Activated T-helper 2 cell treated with anti-CD3 and anti-CD28 coated beads, Interferon-gamma antibody, Interleukin-2, Interleukin-4, amounts not matched to agents 10 μg/mL and 5 μg/mL and 100 μg/mL, durations not matched to agents 14 hours and 24 hours and 36 hours (primary cell): ENCODE measurements at places on chromosomes 1 and 21.

GRCh38 chr1:70071601-70072000 is 133.8 kb downstream of the LRRC40 start:
- H3K4me1 ChIP-seq = no peaks in the 10 kb centered on the region
- no peaks in the 10 kb centered on the region for H3K27me3 ChIP-seq
- no peak for DNase-seq
- H3K4me3 ChIP-seq = no peak overlapping the region
- H3K27ac ChIP-seq = no peak overlapping the region

DNA sequence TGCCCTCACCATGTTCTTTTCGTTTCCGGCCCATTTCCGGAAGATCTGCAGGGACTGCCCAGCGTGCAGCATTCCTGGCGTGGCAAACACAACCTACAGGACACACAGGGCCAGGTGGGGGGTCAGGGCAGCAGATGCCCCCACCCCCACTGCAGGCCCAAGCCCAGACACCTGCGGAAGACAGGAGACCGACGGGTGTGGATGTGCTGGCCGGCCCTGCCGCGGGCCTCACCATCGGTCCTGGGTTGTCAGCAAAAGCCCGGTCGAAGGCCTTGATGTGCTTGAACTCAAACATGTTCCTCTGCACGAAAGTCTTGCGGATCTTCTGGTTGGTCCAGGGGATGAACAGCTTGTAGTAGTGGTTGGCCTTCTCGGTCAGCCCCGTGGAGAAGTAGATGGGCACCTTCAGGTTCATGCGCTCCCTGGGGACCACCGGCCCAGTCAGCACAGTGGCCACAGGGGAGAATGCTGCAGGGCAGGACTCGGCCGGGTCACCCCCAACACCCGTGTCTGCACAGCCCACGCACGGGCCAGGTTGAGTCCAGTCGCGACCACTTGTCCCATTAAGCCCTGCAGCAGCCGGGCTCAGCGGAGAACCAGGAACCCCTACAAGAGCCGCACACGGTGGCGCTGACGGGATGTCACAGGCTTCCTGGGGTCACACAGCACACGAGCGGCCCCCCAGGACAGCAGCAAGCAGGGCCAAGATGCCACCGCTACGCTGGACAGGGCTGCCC is 5.3 kb downstream of the PUSL1 start:
- no peak overlapping the region for H3K27ac ChIP-seq
- H3K4me1 ChIP-seq = no peaks in the 10 kb centered on the region
- H3K27me3 ChIP-seq = no peaks in the 10 kb centered on the region
- no peak overlapping the region for H3K4me3 ChIP-seq

GRCh38 chr1:244874974-244875579 is 10.7 kb upstream of the HNRNPU start:
- H3K4me3 ChIP-seq = no peak overlapping the region
- no peak overlapping the region for H3K27ac ChIP-seq
- no peaks in the 10 kb centered on the region for H3K4me1 ChIP-seq
- no peaks in the 10 kb centered on the region for H3K36me3 ChIP-seq

DNA sequence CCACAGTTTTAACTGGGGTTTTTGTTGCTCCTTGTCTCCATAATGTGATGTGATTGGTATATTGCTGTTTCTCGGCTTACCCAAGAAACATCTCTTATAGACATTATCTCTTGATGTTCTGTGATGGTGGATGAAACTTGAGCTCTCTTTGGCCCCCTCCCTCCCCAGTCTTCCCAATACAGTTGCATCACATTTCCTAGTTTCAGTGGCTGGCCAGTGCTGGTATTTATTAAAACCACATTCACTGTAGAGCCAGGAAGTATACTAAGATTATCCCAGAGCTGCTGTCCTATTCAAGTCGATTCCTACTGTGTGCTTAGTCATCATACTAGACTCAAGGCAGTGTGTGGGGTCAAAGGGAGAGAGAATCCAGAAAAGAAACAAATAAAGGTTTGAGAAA is 244.4 kb downstream of the KAZN start:
- no peaks in the 10 kb centered on the region for H3K27me3 ChIP-seq
- no peak for DNase-seq
- no peak overlapping the region for H3K4me3 ChIP-seq

DNA sequence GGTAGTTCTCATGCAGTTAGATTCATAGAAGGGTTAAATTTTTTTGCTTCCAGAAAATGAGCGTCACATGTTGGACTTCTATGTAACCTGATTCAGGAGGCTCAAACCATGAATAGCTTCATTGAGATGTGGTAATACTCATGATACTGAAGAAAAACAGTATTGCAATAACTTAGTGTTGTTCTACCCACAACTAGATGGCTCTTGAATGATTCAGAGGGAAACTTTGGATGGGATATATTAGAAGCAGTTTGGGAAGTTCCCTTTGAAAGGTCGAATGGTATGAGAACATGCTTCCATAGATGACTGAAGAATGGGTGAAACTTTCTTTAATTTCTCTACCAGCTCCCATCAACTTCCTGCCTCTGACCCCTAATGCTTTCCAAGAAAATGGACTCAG is 211.7 kb upstream of the PTGFR start:
- H3K36me3 ChIP-seq = no peaks in the 10 kb centered on the region
- no peak for DNase-seq
- no peak overlapping the region for H3K27ac ChIP-seq
- H3K27me3 ChIP-seq = no peaks in the 10 kb centered on the region

DNA sequence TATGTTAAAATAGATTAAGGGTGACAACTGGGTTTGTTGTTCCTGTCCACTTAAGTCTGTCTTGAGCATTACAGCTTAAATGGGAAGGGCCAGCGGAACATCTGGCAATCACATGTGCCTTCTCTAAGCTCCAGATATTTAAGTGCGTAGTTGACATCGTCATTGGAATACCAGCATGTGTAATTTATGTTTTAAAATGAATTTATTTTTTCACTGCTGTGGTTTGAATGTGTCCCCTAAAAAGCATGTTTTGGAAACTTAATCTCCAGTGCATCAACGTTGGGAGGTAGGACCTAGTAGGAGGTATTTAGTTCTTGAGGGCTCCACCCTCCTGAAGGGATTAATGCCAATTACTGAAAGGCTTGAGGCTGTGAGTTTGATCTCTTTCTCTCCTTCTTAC is 13.4 kb downstream of the ZCCHC17 start:
- no peak for DNase-seq
- peaks cover 41% of the 10 kb centered on the region for H3K36me3 ChIP-seq
- peaks cover 5% of the 10 kb centered on the region for H3K4me1 ChIP-seq

GRCh38 chr1:216824511-216824910 is 101.3 kb upstream of the ESRRG start:
- no peaks in the 10 kb centered on the region for H3K36me3 ChIP-seq
- no peak for DNase-seq
- H3K4me1 ChIP-seq = no peaks in the 10 kb centered on the region
- H3K27ac ChIP-seq = no peak overlapping the region

GRCh38 chr1:209187589-209187988 is 395.9 kb upstream of the CAMK1G start:
- no peak for DNase-seq
- H3K27ac ChIP-seq = no peak overlapping the region
- no peaks in the 10 kb centered on the region for H3K27me3 ChIP-seq
- no peak overlapping the region for H3K4me3 ChIP-seq
- H3K36me3 ChIP-seq = no peaks in the 10 kb centered on the region

DNA sequence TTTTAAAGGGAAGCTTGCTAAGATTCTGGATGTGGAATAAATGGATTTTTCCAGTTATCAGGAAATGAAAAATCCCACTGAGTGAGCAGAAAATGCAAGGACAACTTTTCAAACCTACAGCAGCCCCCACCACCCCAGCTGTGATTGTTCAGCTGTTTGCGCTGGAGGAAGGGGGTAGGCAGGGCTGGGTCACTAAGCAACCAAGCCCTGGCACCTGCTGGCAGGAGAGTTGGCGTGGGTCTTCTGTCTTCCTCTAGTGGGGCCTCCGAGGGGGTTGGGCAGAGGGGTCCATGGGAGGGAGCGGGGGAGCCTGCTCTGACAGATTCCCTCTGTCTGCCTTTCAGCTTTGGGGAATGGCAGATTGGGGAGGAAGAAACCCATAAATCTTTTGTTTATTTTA is 45.3 kb downstream of the EIF2D start:
- no peak for DNase-seq
- peaks cover 89% of the 10 kb centered on the region for H3K4me1 ChIP-seq
- H3K36me3 ChIP-seq = peaks cover 95% of the 10 kb centered on the region
- H3K27me3 ChIP-seq = no peaks in the 10 kb centered on the region

GRCh38 chr1:219805191-219805590 is 123.2 kb downstream of the SLC30A10 start:
- no peak overlapping the region for H3K4me3 ChIP-seq
- H3K36me3 ChIP-seq = no peaks in the 10 kb centered on the region
- H3K4me1 ChIP-seq = peaks cover 2% of the 10 kb centered on the region
- H3K27me3 ChIP-seq = no peaks in the 10 kb centered on the region
- no peak for DNase-seq

DNA sequence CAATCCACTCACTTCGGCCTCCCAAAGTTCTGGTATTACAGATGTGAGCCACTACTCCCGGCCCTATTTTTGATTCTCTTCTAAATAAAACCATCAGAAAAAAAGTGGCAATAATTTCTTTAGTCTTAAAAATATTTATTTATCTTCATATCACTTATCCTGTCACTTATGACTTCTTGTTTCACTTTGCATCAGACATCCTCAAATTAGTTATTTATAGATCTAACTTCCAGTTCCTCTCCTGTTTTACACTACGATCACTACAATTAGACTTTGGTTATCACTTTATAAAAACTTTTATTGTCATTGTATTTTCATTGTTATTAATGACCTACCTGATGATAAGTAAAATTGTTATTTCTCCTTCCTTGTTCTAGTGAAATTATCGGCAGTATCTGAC is 783.4 kb upstream of the BRINP3 start:
- H3K4me1 ChIP-seq = no peaks in the 10 kb centered on the region
- no peak overlapping the region for H3K27ac ChIP-seq
- no peaks in the 10 kb centered on the region for H3K27me3 ChIP-seq
- no peak for DNase-seq

GRCh38 chr1:154742606-154743005 is 127.5 kb downstream of the KCNN3 start:
- no peak overlapping the region for H3K27ac ChIP-seq
- no peaks in the 10 kb centered on the region for H3K36me3 ChIP-seq
- H3K4me3 ChIP-seq = no peak overlapping the region

DNA sequence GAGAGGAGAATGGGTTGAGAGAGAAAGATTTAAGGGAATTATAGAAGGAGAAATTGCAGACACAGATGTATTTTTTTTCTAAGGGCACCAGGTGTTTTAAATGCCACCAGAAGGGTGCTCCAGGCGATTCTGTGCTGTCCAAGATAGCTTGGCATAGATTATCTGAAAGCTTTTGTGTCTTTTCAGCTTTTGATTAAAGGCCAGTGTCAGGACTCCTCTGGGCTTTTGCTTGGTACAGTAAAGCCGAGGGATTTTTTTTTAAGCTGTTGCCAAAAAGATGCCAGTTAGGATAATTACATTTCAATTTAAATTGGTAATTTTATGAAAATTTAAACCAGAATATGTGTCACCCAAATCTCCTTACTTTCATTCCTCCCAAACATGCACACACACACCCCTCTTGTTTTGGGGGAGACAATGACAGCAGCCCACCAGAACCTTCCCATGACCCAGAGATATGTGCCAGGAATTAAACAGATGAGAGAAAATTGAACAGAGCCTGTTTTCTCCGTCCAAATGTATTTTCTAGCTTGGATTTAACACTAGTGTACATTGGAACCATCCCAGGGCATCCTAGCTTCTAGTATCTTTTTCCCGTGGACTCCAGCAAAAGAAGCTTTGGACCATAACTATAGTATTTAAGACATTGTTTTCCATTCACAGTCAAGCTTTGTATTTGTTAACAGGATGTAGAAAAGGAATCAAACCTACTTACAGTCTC is 670.7 kb upstream of the CXADR start:
- DNase-seq = no peak
- H3K4me3 ChIP-seq = no peak overlapping the region
- H3K36me3 ChIP-seq = no peaks in the 10 kb centered on the region
- H3K4me1 ChIP-seq = no peaks in the 10 kb centered on the region

- H3K27me3 ChIP-seq = no peaks in the 10 kb centered on the region
- peaks cover 12% of the 10 kb centered on the region for H3K4me1 ChIP-seq
- H3K4me3 ChIP-seq = no peak overlapping the region
- no peak for DNase-seq
- H3K27ac ChIP-seq = no peak overlapping the region
Measured at GRCh38 chr1:28264897-28265296, 5.6 kb downstream of the SESN2 start.

GRCh38 chr1:2534687-2535441 is 4.8 kb upstream of the HES5 start:
- no peaks in the 10 kb centered on the region for H3K4me1 ChIP-seq
- no peak overlapping the region for H3K4me3 ChIP-seq
- peaks cover 36% of the 10 kb centered on the region for H3K27me3 ChIP-seq
- DNase-seq = no peak
- no peaks in the 10 kb centered on the region for H3K36me3 ChIP-seq

DNA sequence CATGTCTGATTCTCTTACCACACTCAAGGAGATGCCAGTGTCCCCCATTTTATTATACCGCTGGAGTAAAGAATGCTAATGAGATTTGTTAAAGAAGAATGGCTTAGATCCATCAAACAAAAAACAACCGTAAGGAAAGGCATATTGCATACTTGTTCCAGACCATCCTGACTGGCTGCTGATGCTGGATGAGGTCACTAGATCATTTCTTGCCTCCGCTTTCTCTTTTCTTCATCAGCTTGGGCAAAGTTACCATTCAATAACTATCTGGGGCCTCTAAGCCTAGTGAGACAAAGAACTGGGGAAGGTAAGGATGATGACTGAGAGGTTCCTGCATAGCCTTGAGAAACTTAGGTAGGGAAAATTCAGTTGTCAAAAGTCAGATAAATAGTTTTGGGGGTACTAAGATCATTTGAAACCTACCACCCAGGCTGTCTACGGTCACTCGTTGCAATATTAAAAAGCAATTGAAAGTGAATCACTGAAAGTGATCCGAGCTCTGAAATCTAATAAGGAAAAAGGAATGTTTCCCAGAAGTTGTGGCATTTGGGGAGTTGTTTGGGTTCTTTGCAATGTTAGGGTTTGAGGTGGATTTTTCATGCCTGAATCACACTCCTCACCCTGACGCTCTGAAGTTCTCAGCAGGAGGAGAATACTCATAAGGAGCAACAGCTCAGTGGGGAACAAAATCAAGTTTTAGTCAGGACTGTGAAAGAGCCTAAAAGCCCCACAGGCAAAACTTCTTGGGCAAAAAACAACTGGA is 176.8 kb downstream of the HHIPL2 start:
- DNase-seq = no peak
- no peaks in the 10 kb centered on the region for H3K27me3 ChIP-seq
- H3K4me3 ChIP-seq = no peak overlapping the region
- H3K36me3 ChIP-seq = no peaks in the 10 kb centered on the region

- DNase-seq = no peak
- H3K4me1 ChIP-seq = no peaks in the 10 kb centered on the region
- no peaks in the 10 kb centered on the region for H3K27me3 ChIP-seq
- H3K4me3 ChIP-seq = no peak overlapping the region
Measured at GRCh38 chr1:3504822-3505153, 50.3 kb downstream of the ARHGEF16 start.
